ENCODE measurements at places on chromosomes 1 and 21.

DNA sequence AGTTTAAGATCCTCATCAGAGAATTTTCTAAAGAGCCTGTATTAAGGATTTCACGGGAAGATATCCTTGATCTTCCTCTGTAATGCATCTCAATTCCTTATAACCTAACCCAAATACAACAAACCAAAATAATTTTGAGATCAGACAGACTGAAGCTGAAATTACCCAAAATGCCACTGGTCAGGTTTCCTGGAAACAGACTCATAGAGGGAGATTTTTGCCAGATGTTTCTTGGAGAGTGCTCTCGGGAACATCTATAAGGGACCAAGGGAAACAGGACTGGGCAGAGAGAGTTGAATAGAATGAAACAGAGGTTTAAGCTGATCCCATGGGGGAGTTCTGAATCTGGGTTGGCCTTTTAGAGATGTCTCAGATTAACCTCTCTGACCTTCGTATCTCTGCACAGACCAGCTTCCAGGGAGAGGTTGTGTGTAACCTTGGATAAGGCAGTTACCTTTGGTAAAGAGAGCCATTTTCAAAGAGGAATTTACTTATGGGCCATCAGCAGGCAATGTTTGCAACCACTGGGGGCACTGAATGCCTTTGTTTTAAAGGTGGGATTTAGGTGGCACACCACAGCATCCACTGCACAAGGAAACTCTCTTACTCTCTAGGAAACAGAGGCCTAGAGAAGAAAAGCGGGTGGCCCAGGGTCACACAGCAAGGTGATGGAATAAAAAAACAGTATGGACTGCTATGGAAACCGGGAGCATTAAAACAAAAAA is 130.8 kb upstream of the SGIP1 start:
- peaks cover 5% of the 10 kb centered on the region for H3K36me3 ChIP-seq
- H3K27me3 ChIP-seq: no peaks in the 10 kb centered on the region
- no peak overlapping the region for H3K27ac ChIP-seq

DNA sequence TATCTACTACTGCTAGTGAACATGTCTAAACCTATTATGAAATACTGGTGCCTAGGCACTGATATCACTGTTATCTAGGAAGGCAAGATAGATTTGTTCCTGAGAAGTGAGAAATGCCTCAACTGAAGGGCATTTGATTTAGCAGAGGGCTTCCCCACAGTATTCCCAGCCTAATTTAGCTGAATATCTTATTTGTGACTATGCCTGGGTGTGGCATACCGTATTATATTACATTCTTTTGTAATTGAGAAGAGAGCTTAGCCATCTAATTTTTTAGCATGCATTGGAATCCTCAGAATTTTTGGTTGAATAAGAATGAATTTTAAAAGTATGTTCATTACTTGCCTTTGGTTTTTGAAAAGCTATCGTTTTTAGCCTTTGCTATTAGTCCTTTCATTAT is 99.1 kb downstream of the ZP4 start:
- H3K36me3 ChIP-seq: no peaks in the 10 kb centered on the region
- H3K4me3 ChIP-seq: no peak overlapping the region
- H3K27ac ChIP-seq: no peak overlapping the region
- no peak for DNase-seq
- H3K4me1 ChIP-seq: no peaks in the 10 kb centered on the region
- no peaks in the 10 kb centered on the region for H3K27me3 ChIP-seq

GRCh38 chr1:30068787-30069472 is 654.5 kb downstream of the MATN1 start:
- no peak overlapping the region for H3K27ac ChIP-seq
- H3K4me3 ChIP-seq: no peak overlapping the region

DNA sequence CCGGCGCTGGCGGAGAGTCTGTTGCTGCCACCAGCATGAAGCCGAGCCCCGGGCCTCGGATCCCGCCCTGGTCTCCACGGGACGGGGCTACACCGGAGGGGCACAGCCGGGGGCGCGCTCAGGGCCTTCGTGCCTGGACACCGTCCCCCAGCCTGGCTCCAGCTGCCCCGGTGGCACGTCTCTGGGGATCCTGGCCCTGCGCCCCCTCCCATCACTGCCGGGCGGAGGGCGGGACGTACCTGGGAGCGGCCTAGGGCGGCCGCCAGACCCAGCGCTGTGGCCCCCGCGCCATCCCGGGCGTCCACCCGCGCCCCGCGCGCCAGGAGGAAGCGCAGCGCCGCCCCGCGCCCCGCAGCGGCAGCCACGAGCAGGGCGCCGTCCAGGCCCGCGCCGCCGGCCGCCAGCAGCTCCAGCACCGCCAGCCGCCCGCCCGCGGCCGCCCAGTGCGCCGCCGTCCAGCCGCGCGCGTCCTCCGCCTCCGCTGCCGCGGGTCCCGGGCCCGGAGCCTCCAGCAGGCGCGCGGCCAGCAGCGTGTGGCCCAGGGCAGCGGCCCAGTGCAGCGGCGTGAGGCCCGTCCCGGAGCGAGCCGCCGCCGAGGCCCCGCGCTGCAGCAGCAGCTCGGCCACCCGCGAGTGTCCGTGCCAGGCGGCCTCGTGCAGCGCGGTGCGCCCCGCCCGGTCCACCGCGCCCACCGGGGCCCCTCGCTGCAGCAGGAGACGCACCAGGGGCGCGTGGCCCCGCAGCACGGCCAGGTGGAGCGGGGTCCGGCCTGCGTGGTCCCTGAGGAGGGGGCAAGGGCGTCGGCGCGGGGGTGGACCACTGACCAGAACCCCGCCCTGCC is 1.0 kb downstream of the ANKRD65 start:
- peaks cover 14% of the 10 kb centered on the region for H3K4me1 ChIP-seq
- no peaks in the 10 kb centered on the region for H3K36me3 ChIP-seq
- DNase-seq: no peak
- no peak overlapping the region for H3K4me3 ChIP-seq
- peaks cover 4% of the 10 kb centered on the region for H3K27me3 ChIP-seq

GRCh38 chr1:87795615-87796337 is 467.1 kb downstream of the LMO4 start:
- no peak overlapping the region for H3K27ac ChIP-seq
- no peak overlapping the region for H3K4me3 ChIP-seq
- no peaks in the 10 kb centered on the region for H3K36me3 ChIP-seq
- no peaks in the 10 kb centered on the region for H3K4me1 ChIP-seq

DNA sequence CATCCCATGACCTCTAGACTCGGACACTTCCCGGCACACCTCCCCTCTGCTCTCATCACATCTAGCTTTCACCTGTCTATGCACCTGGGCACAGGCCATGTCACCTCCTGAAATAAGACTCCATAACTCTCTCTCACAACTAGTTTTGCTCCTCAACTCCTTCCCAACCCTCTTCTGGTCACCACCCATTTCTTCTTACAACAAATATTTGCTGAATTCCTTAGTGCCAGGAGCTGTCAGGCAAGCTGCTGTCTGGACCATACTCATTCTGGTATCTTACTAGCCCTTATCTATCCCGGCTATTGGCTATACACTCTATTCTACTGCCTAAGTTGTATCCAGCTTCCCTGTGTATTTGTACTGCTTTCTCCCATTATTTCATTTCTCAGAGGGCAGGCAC is 49.1 kb downstream of the LRRC71 start:
- no peaks in the 10 kb centered on the region for H3K4me1 ChIP-seq
- H3K4me3 ChIP-seq: no peak overlapping the region
- no peaks in the 10 kb centered on the region for H3K36me3 ChIP-seq
- no peak overlapping the region for H3K27ac ChIP-seq
- peaks cover 53% of the 10 kb centered on the region for H3K27me3 ChIP-seq

DNA sequence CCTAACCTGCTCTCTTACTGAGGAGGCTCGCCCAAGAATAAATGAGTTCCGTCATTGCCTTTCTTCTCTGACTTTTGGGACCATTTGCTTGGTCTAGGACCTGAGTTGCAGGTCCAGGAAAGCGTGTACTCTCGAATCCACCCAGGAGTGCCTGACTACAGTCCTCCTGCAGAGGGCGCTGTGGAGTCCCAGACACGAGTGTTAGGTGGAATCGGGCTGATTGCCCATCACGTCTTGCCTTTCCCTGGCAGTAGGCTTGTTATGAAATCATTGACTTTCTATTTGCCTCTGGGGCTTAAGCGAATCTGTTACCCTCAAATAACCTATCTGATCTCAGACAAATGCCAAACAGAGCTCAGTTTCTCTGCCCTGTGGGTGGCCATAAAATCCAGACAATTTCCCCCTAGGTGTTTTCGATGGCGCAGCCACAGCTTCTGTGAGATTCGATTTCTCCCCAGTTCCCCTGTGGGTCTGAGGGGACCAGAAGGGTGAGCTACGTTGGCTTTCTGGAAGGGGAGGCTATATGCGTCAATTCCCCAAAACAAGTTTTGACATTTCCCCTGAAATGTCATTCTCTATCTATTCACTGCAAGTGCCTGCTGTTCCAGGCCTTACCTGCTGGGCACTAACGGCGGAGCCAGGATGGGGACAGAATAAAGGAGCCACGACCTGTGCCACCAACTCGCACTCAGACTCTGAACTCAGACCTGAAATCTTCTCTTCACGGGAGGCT is at the start of gene IL20:
IL20 (plus strand) TSS at position 685 of the 733 bp plus-strand sequence. CDS start 230 bp downstream, outside the sequence.
- H3K4me1 ChIP-seq: peaks cover 5% of the 10 kb centered on the region
- H3K36me3 ChIP-seq: no peaks in the 10 kb centered on the region
- DNase-seq: peak; percentile 82
- no peak within 1 kb of the TSS for H3K4me3 ChIP-seq

GRCh38 chr1:247408100-247408499 is 7.9 kb upstream of the NLRP3 start:
- H3K36me3 ChIP-seq: no peaks in the 10 kb centered on the region
- H3K27me3 ChIP-seq: peaks cover 16% of the 10 kb centered on the region
- peak overlapping the region; percentile 92 for H3K27ac ChIP-seq
- H3K4me3 ChIP-seq: peak overlapping the region; percentile 23
- DNase-seq: no peak

DNA sequence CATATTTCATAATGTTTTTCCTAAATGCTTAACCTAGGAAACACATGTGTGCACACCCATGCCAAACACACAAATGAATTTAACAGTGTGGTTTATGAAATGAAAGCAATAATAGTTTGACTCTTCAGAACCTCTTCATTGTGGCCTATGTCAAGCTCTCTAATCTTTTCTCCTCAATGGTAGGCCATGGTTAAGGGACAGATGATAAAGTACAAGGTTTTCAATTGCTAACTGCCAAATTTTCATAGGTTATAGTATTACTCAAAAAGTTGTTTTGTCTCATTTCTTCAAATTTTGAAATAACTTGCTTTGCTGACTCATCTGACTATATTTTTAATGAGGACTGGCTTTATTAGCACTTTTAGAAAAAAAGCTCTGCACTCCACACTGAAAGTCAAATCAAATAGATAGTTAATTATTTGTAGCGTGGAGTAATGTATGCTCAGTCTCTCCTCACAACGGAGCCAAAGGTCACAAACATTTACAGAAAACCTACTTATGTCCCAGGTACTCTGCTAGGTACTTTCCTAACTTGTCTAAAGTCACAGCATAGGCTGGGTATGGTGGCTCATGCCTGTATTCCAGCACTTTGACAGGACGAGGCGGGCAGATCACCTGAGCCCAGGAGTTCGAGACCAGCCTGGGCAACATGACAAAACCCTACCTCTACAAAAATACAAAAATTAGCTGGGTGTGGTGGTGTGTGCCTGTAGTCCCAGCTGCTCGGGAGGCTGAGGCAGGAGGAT is 3.0 kb upstream of the ADCY10 start:
- no peak overlapping the region for H3K27ac ChIP-seq
- H3K27me3 ChIP-seq: no peaks in the 10 kb centered on the region
- no peaks in the 10 kb centered on the region for H3K4me1 ChIP-seq
- no peak overlapping the region for H3K4me3 ChIP-seq
- no peak for DNase-seq

DNA sequence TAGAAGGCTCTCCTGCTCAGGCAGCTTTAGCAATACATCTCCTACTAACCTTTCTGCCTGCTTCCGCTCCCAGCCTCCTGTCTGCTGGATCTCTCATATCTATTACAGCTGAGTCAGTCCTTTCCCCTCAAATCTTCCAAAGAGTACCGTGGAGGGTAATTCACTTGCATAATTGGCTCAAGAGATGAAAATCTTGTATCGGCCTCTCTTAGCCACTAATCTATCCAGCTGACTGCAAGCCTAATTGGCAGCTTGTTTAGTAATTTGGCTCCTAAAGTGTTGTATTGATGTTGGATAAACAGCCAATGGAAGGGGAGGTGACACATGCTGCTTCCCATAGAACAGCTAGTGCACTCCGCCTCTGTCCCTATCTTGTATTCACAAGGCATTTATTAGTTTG is 195.7 kb downstream of the GPATCH2 start:
- no peak overlapping the region for H3K27ac ChIP-seq
- H3K4me3 ChIP-seq: no peak overlapping the region
- H3K36me3 ChIP-seq: peaks cover 6% of the 10 kb centered on the region
- no peaks in the 10 kb centered on the region for H3K27me3 ChIP-seq
- H3K4me1 ChIP-seq: no peaks in the 10 kb centered on the region
- DNase-seq: no peak

DNA sequence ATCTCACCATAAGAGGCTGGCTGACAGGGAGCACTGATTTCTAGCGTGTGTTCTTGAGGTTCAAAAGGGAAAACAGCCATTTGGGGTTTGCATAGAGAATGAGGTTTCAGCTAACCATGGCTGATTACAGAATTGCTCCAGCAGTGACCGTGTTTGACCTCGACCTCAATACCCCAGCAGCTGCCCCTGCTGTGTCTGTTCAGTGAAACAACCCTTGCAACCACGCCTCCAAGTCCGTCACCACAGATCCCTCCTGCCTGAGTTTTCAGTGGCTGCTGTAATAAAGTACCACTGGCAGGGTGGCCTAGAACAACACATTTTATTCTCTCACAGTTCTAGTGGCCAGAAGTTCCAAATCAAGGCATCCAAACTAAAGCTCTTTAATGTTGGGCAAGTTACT is 147.7 kb downstream of the HUNK start:
- no peak overlapping the region for H3K27ac ChIP-seq
- no peaks in the 10 kb centered on the region for H3K36me3 ChIP-seq
- no peak overlapping the region for H3K4me3 ChIP-seq
- no peaks in the 10 kb centered on the region for H3K27me3 ChIP-seq

GRCh38 chr1:177024623-177025022 is 139.9 kb downstream of the ASTN1 start:
- H3K4me3 ChIP-seq: no peak overlapping the region
- no peak overlapping the region for H3K27ac ChIP-seq
- no peak for DNase-seq
- no peaks in the 10 kb centered on the region for H3K27me3 ChIP-seq
- no peaks in the 10 kb centered on the region for H3K36me3 ChIP-seq
- no peaks in the 10 kb centered on the region for H3K4me1 ChIP-seq

- DNase-seq: no peak
- no peak overlapping the region for H3K27ac ChIP-seq
- H3K4me3 ChIP-seq: no peak overlapping the region
Measured at GRCh38 chr1:32197837-32198236, 2.6 kb upstream of the CCDC28B start.

DNA sequence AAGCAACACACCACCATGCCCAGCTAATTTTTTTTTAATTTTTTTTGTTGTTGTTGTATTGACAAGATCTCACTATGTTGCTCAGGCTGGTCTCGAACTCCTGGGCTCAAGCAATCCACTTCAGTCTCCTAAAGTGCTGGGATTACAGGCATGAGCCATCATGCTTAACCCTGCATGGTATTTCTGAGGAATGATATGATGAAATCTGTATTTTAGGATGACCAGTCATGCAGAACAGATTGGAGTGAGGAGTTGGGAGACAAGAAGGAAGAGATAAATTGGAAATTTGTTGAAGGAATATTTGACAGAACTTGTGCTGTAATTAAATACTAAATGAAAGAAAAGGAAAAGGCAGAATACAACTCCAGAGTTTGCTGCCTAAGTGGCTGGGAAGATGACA is 4.7 kb upstream of the NDUFS5 start:
- no peak overlapping the region for H3K27ac ChIP-seq
- H3K4me3 ChIP-seq: no peak overlapping the region
- H3K27me3 ChIP-seq: peaks cover 5% of the 10 kb centered on the region
- no peaks in the 10 kb centered on the region for H3K36me3 ChIP-seq

- H3K27me3 ChIP-seq: no peaks in the 10 kb centered on the region
- peaks cover 21% of the 10 kb centered on the region for H3K36me3 ChIP-seq
- peaks cover 27% of the 10 kb centered on the region for H3K4me1 ChIP-seq
- H3K27ac ChIP-seq: no peak overlapping the region
Measured at GRCh38 chr1:198253259-198253658, 96.5 kb downstream of the NEK7 start.

Data from activated CD4-positive, alpha-beta T cell treated with anti-CD3 and anti-CD28 coated beads, Interleukin-2, amount 10 ng/mL, durations not matched to agents 7 days and 5 days (primary cell).